ENCODE measurements at places on chromosomes 3 and 15.

DNA sequence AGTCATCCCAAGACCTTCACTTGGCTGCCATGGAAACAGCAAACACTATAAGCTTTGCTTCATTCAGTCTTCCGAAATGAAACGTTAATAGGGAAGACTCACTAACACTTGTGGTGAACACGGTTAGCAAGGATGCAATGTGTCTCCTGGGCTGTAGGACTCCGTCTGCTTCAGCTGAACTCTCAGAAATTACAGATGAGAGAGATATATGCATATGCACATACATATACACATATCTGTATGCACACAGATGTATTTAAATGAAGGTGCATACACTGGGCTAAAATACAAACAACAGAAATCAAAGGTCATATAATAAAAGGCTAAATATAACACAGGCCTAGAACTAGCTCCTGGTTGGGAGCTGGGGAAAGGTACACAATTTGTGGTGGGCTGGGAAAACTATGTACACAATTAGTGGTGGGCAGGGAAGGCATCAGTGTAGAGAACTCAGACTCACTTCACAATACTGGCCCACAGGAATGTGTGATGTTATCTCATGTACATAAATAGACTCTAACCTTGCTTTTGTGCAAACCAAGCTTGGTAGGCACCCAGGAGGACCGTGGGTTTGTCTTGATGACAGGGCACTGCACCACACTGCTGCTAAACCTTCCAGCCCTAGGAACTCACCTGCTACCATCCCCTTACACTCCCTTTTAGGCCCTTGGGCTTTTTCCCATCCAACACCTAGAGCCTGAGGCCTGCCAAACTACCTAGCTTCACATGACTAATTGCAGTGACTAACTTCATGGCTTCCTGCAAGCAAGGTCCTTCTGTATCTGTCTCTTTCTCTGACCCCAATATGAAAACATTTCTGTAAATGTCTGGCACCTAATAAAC lies 873.1 kb downstream of the NSUN3 start:
- peak; percentile 81 for DNase-seq

DNA sequence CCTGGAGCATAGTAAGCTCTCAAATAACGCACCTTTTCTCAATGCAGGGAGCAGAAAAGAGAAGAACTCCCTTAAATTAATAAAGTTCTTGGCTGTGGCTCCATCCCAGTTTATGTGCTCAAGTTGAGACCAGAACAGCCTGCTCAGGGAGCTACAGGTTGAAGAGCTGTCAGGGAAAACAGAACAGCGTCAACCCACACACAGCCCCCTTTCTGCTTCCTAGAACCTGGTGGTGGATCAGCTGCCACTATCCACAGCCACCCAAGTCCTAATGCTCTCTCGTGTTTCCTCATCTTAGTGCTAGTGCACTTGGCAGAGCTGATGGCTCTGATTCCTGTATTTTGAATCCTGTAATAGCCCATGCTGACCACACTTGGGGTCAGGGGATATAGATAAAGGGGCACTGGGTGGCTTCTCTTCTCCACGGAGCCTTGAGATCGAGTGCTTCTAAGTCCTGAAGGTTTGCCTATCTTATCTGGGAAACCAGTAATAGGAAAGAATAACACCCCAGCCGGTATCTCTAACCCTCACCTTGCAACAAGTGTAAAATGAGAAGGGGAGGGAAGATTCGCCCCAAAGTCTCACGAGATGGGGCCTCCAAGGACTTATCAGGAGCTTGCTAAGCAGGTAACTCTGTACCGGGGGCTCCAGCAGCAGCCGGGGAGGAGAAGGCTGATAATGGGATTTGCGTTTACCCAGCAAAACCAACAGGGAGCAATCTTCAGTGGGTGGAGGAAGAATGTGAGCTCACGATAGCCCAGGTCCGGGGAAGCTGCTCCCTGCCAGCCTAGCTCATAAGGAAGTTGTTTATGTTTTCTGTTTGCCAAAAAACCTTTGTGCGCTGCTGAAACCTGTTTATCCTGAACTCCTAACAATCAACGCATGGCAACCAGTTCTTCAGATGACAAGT lies 136.2 kb upstream of the ICE2 start:
- peak; percentile 66 for DNase-seq

DNA sequence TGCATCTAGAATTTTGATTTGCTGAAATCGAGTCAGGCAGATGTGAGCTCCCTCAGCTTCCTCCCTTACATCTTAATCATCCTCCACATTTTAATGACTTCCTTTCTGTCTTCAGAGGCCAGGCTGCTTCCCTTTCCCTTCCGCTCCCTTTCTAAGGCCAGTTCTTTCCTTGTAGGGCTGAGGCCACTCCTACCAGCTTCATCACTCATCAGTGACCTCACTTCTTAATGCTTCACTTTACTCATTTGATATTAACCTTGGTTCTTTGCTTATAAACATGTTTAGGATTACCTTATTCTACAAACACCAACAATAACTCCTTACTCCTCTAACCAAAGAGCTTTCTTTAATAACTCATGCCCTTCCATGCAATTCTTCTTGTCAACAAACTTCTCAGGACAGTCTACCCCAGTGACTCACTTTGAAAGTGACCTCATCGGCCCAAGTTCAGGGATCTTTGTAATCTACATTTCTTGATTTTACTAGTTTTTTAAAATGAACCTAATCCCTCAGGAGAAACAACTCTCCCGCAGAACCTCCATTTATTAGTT lies 23.9 kb downstream of the ILDR1 start:
- DNase-seq = no peak

- no peak for DNase-seq
These were observed 533.4 kb downstream of the NTRK3 start for GRCh38 chr15:87722941-87723691.

DNA sequence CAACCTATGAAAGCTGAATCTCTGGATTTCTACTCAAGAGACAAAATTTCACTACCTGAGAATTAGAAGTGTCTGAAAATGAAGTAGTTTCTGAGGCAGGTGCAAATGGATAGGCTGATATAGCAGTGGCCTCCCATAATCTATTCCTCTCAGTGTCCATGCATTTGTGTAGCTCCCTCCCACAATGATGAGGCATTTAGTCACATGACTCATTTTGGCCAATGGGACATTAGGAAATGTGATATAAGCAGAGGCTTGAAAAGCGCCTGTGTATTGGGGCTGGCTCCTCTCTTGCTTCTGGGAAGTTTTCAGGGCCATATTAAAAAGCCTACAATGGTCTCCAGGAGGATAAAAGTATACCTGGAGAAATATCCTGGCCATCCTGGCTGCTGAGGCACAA lies 79.7 kb upstream of the MRPL3 start:
- no peak for DNase-seq

GRCh38 chr3:162029736-162030135 lies 533.1 kb downstream of the OTOL1 start:
- no peak for DNase-seq

DNA sequence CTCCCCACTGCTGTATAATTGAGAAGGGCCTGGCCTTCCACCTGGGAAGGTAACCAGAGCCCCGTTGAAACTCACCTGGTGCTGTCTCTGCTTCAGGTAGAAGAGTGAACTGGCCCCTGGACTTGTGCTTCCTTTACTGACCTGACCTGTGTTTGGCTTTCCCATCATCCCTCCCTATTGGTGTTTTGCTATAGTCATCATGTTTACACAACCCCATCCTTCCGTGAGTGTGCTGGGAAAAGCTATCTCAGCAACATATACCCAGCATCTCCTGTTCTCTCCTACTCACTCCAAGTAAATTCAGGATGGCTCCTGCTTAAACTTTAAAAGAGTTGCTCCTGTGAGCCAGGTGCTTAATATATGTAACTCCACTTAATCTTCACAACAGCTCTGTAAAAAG lies 77.2 kb upstream of the TSC22D2 start:
- DNase-seq = no peak

DNA sequence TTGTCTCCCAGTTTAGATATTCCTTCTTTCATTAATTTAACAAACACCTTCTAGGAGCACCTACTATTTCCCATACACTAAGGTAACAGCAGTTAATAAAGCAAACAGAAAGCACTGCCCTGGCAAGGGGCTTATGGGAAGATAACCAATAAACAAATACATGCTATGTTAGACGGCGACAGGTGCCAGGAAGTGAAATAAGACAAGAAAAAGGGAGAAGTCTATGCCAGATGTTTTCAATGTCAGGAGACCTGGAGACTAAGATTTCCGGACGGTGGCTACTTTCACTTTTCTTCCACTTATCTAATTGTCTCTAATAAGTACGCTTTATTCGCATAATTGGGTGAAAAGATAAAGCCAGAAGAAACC lies 32.5 kb upstream of the ZNF445 start:
- DNase-seq = no peak

- no peak for DNase-seq
These were observed 96.4 kb upstream of the BFSP2 start for GRCh38 chr3:133303430-133303829.

DNA sequence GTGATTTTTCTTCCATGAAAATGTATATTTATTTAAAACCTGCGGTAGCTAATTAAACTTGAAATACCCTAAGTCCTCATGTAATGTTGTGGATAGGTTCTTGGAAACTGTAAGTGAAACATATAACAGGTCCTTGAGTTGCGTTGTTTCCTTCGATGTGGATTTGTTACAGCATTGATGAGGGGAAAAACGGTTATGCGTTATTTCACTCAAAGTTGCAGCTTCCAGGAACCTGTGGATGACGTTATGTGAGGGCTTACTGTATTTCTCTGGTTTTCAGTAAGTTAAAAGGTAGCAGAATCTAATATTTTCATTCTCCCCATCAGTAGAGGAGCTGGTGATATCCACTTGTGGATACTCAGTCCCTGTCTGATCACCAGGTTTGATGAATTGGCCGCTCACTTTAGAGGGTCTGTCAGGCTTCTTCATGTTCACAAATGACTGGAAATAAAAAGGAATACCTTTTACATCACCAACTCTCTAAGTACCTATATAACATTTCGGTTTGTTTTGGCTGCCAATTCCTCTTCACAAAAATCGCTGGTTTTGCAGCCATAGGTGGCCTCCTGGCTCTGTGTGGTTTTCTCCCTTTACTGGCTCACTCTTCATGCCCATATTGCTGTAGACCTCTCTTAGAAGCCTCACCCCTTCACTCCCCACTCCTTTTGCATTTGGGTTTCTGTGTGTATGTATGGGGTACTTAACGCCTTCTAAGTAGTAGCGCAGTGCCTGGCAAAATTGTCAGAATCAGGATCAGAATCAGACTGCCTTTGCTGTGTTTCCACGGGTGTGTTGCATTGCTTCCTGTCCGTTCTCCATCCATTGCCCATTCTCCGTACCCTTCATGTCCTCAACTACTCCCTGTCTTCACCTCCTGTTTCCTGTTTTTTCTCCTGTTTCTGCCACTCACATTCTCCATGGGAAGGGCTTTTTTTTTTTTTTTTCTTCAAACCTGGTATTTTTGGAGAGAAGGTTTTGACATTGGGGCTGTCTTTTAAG lies 112.6 kb downstream of the FNDC3B start:
- no peak for DNase-seq

DNA sequence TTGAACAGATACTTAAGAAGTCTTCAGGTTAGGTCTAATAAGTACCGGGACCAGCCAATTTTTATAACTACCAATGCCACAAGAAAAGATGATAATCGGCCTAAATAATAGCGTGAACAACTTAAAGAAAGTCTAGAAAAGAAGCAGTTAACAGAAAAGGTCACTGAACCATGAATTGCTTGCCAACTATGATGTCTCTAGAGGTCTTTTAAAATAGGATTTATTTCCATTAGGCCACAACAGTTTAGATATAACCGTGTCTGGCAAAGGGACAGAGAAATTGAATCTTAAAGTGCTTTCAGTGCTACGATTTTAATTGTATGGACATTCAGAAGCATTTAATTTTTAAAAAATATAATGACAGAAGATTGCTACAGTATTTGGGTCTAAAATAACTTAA lies 1070.4 kb downstream of the ROBO1 start:
- DNase-seq = no peak

DNA sequence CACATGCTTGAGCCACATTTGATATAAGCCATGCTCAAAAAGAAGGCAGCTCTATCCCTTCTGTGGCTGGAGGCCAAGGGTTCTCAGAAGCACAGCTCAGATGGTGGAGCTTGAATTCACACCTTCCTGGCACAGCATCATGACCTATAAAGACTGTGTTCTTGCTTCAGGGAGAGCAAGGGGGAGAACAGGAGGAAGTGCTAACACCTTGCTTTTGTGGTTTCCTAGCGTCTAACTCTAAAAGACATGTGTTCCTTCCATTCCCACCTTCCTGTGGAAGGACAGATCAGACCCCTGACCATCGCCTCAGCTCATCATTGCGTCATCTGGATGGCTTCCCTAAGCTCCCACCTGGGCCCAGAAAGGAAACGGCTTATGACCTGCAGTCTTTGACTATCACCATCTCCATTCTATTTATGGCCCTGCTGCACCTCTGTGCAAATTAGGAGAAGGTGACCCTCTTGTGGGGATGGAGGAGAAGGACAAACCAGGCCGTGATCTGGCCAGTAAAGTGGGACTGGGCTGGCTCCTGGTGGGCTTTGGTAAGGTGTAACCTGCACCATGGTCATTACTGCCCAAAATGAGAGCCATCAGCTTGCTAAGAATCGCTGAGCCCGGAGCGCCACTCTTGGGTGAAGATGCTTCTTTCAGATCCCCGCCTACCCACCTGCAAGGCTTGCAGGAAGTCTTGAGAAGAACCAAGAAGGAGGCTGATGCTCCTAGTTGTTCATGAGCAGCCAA lies 128.5 kb downstream of the SERPINI1 start:
- DNase-seq = no peak

DNA sequence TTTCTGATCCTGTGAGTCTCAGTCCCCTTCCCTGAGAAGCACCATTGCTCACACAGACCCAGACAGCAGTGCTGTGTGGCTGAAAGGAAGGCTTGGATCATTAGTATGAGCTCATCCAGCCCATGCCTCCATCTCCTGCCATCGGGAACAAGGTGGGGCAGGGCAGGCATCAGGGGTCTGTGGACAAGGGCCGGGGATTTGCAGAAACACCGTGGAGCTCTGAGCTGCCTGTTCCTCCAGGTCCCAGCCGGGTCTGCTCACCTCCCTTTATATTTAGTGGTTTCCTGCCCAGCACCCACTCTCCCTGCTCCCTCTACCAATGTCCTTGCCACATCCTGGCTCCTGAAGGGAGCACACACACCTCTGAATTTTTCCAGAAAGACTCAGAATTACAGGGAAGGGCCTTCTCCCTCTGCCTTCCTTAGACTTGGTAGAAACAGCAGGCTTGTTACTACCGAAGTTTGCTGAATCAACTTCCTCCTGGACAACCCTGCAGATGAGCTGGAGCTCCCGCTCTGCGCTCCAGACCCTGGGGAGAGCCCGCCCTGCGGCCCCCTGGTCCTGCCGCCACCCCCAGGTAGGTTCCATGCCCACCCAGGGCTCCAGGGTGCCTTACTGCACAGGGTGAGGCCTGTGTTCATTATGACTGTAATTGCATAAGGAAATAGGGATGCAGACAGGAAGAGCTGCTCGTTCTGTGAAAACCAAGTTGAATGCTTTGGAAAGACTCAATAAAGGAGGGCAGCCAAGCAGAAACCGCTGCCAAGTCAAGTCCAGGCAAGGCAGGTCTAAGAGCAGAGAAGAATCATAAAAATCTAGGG lies 128.1 kb downstream of the NSMCE3 start:
- peak; percentile 58 for DNase-seq

DNA sequence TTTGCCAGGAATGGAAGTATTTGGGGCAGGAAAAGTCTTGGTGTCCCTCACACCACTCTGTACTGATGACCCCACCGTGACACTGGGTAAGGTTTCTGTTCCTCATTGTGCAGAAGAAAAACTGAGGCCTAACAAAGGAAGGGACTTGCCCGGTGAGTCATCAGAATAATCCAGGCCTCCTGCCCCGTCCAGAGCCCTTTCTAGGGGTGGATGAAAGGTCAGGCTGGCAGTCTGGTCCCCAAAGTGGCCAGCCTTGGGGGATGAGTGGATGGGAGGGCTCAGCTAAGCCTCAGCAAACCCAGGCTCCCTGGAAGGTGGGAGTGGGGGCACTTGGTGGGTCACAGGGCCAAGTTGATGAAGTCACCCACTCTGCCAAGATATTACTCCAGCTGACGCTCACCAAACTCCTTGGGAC lies 2.3 kb upstream of the DNAH1 start:
- peak; percentile 60 for DNase-seq

All from islet precursor cell (in vitro differentiated cells).